Astrocyte of the cerebellum (primary cell): ENCODE measurements at places on chromosomes 7 and 10.
A peak's percentile ranks its signal among the peaks of the same experiment; 100 is the strongest.

DNA sequence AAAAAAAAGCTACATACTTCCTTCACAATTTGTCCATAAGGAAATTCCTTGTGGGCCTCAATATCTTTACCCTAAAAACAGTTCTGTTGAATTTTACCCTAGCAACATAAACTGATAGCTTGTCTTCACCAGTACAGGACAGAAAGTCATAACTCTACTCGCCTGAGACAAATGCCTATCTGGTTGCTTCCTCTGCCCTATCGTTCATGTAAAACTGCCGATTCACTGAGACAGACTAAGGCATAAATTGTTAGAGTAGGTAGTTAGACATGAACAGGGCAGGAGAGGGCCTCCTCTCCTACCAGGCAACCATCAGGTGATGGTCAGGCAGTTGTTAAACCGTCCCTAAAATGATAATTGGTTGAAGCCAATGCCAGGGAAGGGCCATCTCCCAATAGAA, 25.0 kb downstream of the IFIT3 start:
- DNase-seq, result no peak

GRCh38 chr7:100884736-100885439, 4.6 kb downstream of the UFSP1 start:
- DNase-seq, result no peak

DNA sequence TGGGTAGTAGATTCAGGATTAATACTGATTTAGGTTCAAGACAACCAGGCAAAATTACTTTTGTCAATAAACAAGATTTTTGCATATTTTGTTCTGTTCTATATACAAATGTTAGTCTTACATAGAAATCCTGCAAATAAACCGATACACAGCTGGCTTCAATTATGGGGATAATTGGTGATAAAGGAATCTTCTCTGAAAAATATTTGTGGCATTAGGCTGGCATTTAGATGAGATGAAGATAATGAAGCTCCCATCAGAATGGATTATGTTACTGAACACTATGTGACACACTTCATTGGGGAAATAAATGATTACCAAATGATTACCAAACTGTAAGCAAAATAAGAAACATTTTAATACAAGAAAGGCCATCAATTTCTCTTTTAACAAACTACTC, 65.8 kb downstream of the NT5C2 start:
- DNase-seq, result no peak

DNA sequence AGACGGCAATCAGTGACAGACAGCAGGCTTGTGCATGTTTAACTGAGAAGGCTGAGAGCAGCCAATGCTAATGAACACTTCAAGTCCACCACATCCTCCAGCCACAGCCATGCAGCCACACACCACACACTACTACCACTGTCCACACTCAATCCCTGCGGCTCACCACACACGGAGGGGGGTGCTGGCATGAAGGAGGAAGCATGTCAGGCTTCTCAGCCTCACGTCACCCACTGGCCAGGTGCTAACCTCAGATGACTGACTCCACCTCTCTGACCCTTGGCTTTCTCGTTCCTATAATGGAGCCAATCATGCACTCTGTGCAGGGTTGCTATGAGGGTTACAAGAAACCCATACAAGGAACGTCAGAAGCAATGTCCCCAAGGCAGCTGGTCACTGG, 165.4 kb upstream of the RNF32 start:
- DNase-seq, result peak; percentile 79

- no peak for DNase-seq
Observed at GRCh38 chr10:58518775-58519174, 6.1 kb downstream of the BICC1 start.

DNA sequence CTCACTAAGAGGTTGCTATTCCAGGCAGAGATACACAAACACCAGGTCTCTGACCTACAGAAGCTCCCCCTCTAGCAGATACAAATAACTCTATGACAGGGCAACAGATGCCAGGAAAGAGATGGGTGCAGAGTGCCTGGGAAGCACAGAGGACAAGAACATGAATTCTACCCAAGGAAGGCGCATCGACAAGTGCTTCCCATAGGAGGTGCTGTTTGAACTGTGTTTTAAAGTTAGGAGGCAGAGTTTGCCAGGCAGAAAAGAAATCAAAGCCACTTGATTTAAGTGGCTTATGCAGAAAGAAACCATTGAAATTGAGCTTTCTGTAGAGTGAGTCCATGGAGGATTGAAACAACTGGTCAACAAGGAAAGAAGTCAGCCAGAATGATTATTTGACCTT, 35.3 kb upstream of the EGR2 start:
- DNase-seq, result no peak

DNA sequence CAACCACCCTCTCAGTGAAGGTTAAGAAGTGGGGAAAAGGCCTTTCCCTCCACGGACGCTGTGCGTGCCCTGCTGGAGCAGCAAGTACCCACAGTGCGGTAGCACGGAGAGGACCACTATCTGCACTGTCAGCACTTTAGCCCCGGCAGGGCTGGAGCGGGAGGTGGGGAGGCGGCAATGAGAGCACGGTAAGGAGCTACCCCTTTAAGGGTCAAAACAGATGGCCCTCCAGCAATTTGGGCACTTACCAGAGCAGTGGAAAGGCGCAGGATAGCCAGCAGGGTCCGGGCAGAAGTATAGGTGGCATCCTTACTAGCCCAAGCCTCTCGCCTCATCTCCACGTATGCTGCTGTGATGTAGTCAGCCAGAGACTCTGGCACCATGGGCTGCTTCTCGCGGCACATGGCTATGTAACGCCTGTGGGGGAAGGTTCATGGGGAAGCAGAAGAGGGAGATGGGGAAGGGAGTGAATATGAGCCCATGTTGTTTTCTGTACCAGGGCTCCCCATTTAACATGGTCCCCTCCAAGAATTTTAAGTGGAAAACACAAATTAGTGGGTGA, 5.2 kb downstream of the COPS6 start:
- DNase-seq, result no peak

DNA sequence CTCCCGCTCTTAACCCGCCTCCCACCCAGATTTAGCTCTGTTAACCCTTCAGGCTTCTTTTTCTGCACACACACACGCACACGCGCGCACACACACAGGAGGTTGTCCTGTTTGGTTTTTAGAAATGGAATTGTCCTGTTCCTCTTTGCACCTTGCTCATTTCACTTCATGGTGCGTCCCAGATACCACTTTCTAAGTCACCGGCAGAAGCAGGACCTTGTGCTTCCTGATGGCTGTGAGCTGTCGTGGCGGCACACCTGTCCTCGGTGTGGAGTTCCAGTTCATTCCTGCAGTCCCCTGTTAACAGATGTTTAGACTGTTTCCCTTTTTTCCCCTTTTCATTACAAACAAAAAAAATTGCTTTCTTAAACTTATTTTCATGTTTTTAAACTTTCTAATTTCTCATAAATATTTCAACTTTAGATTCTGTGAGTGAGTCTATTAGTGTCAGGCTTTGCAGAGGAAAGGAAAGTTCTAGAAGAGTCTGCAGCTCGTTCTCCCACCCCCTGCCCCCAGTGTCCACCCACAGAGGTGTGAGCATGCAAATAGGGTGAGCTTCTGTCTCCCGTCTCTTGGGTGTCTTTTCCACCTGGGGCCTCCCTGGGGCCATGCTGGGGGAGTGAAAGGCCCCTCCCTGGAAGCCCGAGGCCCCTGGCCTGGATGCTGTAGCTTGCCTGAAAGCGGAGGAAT, 85.5 kb downstream of the LHPP start:
- DNase-seq, result no peak

GRCh38 chr7:80508440-80508839, 3.4 kb downstream of the GNAT3 start:
- DNase-seq, result no peak

- no peak for DNase-seq
Observed at GRCh38 chr10:43282881-43283280, 16.0 kb upstream of the RASGEF1A start.

GRCh38 chr7:47710201-47710935, 128.5 kb upstream of the TNS3 start:
- DNase-seq, result peak; percentile 23

- peak; percentile 97 for DNase-seq
Observed at GRCh38 chr10:3107426-3107961, 40.1 kb downstream of the PFKP start.

GRCh38 chr7:36137258-36137657, 15.8 kb upstream of the EEPD1 start:
- DNase-seq, result no peak

GRCh38 chr7:151455690-151456089, 15.7 kb upstream of the CRYGN start:
- no peak for DNase-seq

GRCh38 chr10:30467651-30468338, 33.8 kb downstream of the MAP3K8 start:
- DNase-seq, result no peak

- DNase-seq, result no peak
Observed at GRCh38 chr10:50963063-50963462, 77.6 kb upstream of the A1CF start.

GRCh38 chr10:29619241-29619669, 15.5 kb downstream of the SVIL start:
- DNase-seq, result no peak

- no peak for DNase-seq
Observed at GRCh38 chr10:514137-514671, 175.3 kb downstream of the DIP2C start.

GRCh38 chr7:99125505-99125865, 18.4 kb downstream of the SMURF1 start:
- no peak for DNase-seq

DNA sequence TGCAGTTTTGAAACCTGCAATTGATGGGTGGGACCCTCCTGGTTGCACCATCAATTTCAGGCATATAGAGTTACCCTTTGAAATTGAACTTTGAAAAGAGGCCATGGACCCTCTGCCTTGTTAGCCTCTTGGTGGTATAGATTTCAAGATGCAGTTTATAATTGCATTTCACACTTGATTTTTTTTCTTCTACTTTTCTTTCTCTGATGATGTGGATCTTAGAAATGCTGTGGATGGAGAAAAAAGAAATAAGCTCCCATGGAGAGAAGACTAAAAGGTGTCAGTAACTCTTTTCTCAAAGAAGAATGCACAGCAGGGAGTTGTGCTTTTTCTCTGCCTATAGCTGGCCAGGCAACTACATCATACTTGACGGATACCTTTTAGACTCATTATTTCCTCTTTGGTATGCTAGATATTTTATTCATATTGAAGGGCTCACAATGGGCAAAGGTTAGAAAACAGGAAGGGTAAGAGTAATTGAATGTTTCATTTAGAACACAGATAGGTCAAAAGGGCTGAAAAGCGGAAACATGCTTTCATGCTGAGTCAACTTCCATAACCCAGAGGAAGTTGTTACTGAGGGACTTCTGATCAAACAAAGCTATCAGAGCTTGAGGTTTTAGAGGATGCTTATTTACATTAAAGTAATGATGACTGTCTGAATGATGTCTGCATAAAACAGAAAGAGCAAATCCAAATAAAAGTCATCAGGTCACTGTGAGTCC, 773.2 kb upstream of the LRRN3 start:
- DNase-seq, result peak; percentile 13

DNA sequence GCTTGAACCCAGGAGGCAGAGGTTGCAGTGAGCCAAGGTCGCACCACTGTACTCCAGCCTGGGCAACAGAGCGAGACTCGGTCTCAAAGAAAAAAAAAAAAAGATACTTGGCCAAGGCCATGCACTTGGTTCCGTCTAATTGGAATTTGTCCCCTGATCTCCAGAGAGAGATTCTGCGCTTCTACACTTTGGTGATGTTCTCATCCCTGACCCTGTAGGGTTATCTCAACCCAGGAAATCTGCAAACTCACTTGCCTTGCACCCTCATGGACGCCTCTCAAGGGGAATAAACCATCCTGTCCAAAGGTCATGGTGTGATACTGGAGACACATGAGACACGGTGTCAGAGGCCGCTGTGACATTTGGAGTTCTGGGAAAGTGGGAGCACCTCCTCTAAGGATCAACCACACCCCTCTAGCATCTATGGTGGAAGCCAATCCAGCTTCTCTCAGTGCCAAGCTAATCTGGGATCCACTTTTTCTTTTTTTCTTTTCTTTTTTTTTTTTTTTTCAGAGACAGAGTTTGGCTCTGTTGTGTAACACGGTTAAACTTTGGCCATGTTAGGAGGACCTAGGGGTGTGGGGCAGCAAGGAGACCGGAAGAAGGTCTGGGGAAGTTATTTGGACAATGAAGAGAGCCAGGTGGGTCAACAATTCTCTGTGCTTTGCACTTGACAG, 7.8 kb upstream of the POR start:
- no peak for DNase-seq

- DNase-seq, result no peak
Observed at GRCh38 chr7:99465421-99465768, 572 bp downstream of the ATP5MF start.

DNA sequence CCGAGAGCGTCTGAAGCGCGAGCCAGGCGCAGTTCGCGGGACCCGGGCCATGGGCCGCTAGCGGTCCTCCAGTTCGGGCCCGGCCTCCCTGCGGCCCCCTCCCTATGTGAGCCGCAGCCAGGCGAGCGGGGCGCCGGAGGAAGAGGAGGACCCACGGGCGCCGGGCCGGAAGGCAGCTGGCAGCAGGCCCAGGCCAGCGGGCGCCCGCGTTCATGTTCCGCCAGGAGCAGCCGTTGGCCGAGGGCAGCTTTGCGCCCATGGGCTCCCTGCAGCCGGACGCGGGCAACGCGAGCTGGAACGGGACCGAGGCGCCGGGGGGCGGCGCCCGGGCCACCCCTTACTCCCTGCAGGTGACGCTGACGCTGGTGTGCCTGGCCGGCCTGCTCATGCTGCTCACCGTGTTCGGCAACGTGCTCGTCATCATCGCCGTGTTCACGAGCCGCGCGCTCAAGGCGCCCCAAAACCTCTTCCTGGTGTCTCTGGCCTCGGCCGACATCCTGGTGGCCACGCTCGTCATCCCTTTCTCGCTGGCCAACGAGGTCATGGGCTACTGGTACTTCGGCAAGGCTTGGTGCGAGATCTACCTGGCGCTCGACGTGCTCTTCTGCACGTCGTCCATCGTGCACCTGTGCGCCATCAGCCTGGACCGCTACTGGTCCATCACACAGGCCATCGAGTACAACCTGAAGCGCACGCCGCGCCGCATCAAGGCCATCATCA, 1.1 kb downstream of the ADRA2A start:
- no peak for DNase-seq

- no peak for DNase-seq
Observed at GRCh38 chr7:115805458-115805857, 225.1 kb downstream of the TFEC start.

DNA sequence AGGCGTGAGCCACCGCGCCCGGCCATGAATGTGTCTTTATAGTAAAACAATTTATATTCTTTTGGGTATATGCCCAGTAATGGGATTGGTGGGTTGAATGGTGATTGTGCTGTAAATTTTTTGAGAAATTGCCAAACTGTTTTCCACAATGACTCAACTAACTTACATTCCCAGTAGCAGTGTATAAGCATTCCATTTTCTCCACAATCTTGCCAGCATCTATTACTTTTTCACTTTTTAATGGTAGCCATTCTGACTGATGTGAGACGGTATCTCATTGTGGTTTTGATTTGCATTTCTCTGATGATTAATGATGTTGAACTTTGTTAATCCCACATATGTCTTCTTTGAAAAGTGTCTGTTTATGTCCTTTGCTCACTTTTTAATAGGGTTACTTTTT, 1187.9 kb downstream of the XPNPEP1 start:
- peak; percentile 82 for DNase-seq
